NCI-H774 (cell line): ENCODE measurements at places on chromosomes 3 and 15.

DNA sequence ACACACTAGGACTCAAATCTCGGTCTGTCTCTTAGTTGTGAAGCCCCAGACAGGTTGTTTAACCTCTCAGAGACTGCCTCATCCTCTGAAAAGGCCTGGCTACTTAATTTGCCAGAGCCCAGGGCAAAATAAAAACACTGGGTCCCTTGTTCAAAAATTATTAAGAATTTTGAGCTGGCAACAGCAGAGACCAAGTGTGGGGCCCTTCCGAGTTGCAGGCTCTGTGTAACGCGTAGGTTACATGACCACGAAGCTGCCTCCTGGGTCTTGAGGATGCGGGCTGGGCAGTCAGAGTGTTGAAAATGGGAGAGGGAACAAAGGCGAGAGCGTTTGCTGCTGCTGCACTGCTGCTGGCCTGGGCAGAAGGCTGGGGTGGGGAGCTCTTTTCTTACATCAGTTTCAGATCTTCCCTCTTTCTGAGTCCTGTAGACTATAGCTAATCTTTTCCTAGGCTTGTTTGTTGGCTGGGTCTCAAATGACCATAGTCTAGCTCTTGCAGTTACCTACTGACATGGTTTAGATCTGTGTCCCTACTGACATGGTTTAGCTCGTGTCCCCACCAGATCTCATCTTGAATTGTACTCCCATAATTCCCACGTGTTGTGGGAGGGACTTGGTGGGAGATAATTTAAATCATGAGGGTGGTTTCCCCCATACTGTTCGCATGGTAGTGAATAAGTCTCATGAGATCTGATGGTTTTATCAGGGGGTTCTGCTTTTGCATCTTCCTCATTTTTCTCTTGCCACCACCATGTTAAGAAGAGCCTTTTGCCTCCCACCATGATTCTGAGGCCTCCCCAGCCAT lies 49.9 kb downstream of the CLEC3B start:
- DNase-seq: no peak

- DNase-seq: no peak
Measured at GRCh38 chr3:186268616-186269448, 93.2 kb downstream of the DGKG start.

GRCh38 chr15:36584511-36584910 lies 5.1 kb downstream of the CDIN1 start:
- no peak for DNase-seq

DNA sequence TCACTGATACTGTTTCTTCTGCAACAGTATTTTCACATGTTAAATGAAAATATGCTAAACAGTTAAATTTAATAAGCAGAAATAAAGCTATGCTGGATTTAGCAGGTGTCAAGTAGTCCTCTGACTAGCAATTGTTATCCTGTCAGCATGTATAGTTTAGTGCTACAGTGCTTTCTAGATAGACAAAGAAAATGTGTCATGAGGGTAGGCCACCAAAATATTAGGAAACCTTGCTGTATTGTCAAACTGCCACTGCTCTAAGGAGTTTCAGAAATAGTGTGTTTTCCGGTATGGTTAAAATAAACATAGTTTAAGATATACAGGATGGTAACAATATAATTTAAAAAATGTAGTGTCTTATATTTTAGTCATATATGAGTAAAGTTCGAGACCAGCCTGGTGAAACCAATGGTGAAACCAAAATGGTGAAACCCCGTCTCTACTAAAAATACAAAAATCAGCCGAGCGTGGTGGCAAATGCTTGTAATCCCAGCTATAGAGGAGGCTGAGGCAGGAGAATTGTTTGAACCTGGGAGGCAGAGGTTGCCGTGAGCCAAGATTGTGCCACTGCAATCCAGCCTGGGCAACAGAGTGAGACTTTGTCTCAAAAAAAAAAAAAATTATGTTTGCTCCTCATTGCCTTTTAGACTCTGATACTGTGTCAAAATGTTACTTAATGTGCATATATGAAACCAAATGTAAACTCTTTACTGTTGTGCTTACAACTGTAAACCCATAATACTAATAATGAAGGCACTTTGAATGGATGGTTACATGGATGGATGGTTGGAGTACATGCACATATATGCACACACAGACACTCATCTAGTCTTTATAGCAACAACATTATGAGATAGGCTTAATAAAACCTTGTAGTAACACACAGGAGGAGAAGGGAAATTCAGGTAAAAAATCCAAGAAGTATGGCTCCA lies 204.8 kb downstream of the RSRC1 start:
- DNase-seq: no peak

DNA sequence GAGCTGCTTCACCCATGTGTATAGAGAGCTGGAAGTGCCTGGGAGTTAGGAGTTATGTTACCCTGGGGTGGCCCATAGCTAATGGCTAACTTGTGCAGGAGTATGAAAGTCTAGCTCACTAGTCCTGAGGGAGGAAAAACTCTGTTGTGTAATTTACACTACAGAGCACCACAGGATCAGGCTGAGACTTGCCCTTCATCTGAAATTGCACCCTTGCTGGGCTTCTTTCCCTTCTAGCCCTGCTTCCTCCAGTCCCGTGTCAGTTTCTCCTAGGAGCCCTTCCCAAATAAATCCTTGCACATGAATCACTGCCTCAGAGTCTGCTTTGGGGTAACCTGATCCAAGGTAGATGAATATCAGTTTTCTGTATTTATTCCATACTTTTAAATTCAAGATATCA lies 40.0 kb downstream of the CTXND1 start:
- DNase-seq: no peak

DNA sequence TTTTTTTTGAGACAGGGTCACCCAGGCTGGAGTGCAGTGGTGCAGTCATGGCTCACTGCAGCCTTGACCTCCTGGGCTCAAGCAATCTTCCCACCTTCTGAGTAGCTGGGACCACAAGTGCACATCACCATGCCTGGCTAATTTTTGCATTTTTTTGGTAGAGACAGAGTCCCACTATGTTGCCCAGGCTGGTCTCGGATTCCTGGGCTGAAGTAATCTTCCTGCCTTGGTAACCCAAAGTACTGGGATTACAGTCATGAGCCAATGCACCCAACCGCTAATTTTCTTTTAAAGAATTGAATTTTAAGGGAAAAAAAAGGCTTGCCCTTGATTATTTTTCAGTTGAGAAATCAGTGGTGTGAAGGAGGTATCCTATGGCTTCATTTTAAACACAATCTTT lies 334.0 kb downstream of the SOX2 start:
- DNase-seq: no peak

DNA sequence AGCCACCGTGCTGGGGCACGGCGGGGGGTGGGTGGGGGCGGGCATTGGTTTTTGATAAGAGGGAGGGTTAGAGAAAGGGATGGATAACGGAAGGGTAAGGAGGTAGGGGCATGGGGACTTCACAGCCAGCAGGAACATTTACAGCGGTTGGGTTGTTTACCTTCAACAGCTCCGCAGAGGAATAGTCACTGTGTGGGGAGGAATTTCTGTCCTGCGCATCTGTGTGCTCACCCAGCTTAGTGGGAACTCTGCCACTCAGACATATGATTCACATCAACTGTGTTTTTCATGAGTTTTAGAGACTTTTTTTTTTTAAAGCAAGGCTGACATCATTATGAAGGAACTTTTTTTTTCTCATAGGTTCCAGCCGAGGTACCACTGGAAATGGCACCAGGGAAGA lies 19.6 kb downstream of the CHRD start:
- no peak for DNase-seq
